Tibial nerve (tissue), 4 donors: ENCODE measurements at places on chromosomes 3 and 15.

GRCh38 chr3:24495326-24495994, 810 bp upstream of the THRB start:
- DNase-seq: peak; percentile 24

DNA sequence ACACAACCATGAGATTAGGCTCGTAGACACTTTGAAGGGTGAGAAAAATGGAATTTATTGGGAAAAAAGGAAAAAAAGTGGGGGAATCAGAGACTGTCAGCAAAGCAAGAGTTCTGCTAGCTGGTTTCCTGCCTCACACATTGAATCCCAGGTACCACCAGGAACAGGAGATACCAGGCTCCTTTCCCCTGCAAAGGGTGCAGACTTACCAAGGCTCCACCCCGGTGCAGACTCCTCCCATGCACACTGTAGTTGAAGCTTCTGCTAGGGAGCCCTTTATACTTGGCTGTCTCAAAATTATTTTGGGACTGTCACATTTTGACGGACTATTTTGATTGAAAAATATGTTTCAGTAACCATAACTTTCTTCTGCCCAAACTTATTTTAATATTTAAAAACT, 819.9 kb upstream of the GBE1 start:
- no peak for DNase-seq

DNA sequence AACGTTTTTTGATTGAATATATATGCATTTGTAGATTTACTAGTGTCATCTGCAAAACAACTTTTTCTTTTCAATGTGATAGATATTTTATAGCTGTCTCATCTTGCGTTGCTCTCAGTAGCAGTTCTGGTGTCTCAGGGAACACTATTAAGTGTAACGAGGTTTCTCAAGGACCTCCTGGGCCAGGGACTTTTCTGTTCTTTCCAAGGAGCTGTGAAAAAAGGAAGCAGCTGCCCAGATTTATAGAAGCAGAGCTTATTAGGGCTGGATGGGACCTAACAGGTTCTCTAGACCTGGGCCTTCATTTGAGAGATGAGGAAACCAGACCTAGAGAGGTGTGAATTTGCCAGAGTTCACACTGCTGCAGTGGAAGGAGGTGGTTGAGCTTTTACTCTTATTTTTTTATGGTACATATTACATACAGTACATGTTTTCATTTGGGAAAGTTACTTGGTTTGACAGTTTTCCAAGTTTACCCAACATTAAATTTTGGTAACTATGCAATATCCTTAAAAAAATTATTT, 16.1 kb downstream of the MAP2K1 start:
- no peak for DNase-seq

DNA sequence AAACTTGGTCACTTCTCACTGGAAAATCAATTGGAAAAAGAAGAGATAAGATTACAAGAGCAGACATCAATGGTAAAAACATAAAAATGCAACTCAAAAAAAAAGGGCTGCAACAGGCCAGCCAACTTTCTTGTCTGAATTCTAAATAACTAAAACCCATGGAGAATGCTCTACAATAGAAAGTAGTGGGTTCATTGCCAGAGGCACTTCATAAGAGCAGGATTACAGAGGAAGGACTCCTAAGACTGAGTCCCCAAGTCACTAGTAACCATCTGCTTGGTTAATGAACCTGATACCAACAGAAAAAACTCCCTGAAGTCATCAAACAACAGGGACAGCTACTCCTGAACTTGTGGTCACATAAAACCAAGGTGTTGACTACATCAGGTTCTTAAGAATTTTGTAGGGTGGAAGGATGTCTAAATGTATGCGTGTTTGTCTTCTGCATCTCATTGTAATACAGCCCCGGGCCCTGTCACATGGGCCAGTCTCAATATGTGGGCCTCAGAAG, 148.6 kb downstream of the IMPG2 start:
- DNase-seq: no peak

GRCh38 chr3:66851894-66852613, 146.1 kb upstream of the KBTBD8 start:
- no peak for DNase-seq

GRCh38 chr15:97174886-97175540, 785.5 kb upstream of the ARRDC4 start:
- DNase-seq: no peak

- no peak for DNase-seq
Observed at GRCh38 chr15:88681610-88682221, 42.9 kb downstream of the ISG20 start.

- no peak for DNase-seq
Observed at GRCh38 chr3:169552533-169552932, 111.0 kb downstream of the MECOM start.

DNA sequence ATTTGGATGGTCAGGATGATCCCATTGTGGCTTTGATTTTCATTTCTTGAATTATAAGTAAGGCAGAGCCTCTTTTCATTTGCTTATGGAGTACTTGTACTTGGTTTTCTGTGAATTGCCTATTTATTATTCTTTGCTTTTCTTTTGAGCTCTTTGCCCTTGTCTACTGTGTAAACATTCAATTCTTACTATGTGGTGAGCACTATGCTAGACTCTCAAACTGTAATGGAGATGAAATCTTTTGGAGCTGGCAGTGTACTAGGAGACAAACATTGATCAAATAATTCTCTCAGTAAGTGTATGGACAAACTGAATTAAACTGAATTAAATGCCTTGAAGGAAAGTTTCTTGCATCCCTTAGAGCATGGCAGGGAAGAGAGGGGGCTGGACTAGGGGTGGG, 87.0 kb upstream of the NR2E3 start:
- DNase-seq: no peak
